Smooth muscle cell of bladder (primary cell): ENCODE measurements at places on chromosomes 13 and 19. TPM values are rescaled to one million over a fixed set of nuclear protein-coding genes. Genes with fewer than 3 reads are reported as not detected.

LAIR1 gene
- total RNA-seq, result not detected in 2 replicates

CGB2 gene
- total RNA-seq, result not detected in 2 replicates

OR7A17 gene
- total RNA-seq, result not detected in 2 replicates

SYT5 gene
- total RNA-seq, result under 0.01 and 0.09 TPM in 2 replicates

DMKN gene
- 4.0 and 18.3 TPM in 2 replicates for total RNA-seq

ATCAY gene
- 0.18 and 0.28 TPM in 2 replicates for total RNA-seq
